ENCODE measurements at places on chromosomes 1 and 21.

DNA sequence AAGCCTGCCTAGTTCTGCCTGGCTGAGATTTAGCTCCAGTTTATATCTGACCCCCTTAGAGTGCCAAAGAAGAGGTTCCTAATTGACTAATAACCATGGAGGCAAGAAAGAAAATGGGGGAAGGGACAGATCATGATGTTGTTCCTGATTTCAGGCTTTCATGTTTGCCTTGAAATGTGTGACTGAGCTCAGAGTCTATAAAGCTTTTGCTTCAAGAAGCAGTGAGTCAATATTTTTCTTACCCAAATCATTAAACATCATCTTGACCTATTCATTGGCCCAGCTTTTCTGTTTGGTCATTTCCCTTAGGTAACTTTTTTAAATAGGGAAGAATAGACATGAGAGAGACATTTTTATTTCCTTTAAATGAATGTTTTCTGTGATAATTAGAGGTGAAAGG, 55.9 kb downstream of the HHAT start:
- DNase-seq: no peak

DNA sequence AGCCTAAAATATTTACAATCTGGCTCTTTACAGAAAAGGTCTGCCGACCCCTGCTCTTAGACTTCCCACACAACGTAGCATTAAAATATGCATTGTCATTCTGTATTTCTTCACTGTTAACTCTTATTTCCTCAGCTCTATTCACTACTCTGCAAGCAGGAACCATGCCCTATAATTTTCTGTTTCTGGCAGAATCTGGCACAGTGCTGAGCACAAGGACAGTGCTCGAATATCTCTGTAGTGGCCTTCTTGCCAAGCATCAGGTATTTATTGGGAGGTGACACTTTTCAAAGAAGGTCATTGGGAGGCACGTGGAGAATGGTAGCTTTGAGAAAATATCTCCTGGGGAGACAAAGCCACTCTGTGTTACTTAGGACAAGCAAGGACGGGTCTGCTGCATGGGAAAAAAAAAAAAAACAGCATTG, 77.9 kb downstream of the PSMG1 start:
- no peak for DNase-seq

DNA sequence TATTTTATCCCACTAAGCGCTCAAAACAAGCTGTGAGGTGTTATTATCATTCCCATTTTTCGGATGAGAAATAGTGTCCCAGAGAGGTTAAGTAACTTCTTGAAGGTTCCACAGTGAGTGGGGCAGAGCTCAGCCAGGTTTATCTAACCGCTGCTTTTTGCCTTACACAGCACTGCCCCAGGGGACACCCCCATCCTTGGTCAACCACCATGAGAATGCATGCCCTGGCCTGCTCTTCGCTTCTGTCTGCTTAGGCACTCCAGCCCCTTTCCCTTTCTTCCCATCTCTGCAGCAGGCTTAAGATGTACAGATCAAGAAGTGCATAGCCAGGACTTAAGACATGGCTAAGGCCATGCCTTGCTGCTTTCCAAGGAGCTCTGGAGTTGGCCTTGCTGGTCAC, 159.0 kb upstream of the CD34 start:
- no peak for DNase-seq

DNA sequence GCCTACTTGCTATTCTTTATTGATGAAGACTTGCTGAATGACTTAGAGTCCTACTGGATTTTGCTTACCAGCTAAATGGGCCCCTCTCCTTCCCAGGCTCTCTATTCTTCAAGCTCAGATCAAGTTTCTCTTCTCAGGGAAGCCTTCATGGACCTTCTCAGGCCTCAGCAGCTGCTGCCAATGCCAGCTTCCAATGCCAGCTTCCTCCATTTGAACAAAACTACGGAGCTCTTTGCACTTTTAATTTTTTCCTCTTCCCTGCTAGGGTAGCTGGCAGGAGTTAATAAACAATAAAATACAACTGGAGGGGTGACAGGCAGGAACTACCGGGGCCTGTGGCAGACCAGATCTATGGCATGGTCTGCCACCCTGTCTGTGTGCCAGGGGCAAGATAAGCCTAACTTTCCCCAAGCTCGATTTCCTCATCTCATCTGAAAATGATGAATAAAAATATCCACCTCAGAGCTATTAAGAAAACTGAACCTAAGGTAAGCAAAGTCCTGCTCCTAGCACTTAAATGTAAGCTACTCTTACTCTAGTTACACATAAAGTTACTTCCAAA, 995 bp upstream of the IPO13 start:
- DNase-seq: no peak

GRCh38 chr1:53133261-53134041, 9.0 kb downstream of the SLC1A7 start:
- no peak for DNase-seq
